ENCODE measurements at places on chromosomes 1 and 21. TPM values are rescaled to one million over a fixed set of nuclear protein-coding genes. Genes with fewer than 3 reads are reported as not detected.

GRCh38 chr1:204459706-204460105, 34.9 kb downstream of the PIK3C2B start:
- DNase-seq: no peak

DNA sequence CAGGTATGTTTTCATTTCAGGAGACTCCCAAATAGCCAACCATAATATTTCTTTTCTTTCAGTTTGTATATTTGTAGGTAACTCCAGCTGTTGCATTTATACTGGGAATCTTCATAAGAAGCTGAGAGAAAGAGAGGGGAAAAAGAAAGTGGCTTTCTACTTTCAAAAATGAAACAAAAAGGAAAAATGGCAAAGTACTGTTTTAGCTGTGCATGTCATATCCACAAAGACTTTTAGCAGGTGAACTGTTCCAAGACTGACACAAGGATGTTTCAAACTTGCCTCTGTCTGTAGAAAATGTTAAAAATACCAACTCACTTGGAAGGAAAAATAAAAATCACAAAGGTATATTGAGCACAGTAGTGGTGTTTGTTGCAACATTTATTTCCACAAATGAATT, 41.9 kb upstream of the CACYBP start:
- DNase-seq: no peak

DNA sequence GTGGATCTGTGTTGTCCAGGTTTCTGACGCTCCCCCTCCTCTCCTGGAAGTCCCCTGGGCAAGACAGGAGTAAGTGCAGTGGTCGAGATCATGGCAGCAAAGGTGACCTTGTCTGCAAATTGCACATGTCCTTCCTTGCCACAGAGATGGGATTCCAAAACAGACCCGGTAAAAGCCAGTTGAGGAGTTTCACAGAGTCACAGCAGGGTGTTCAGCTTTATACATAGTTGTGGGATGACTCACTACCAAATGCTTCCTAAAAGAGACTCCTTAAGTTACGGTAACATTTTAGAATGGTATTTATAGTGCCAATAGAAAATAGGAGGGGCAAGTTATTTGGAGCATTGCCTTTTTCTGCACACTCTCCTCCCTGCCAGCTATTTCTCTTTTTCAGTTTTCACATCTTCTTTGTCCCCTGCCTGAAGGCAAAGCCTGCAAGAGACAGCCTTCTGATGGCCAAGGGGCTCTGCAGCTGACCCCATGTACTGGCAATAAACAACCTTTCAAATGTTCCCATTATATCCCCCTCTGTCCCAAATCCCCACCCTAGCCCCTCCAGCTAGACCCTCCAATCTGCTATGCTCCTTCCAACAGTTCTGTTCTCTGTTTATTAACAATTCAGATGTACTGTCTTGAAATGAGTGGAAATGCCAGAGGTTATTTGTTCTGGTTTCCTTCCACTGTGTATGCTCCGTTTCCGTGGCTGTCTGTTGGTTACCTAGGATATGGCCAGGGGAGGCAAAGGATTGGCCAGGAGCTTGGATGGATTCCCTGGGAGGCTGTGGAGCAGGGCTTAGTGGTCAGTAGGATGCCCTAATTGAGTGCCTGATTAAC, 115.0 kb downstream of the TGFB2 start:
- DNase-seq: peak; percentile 98

DNA sequence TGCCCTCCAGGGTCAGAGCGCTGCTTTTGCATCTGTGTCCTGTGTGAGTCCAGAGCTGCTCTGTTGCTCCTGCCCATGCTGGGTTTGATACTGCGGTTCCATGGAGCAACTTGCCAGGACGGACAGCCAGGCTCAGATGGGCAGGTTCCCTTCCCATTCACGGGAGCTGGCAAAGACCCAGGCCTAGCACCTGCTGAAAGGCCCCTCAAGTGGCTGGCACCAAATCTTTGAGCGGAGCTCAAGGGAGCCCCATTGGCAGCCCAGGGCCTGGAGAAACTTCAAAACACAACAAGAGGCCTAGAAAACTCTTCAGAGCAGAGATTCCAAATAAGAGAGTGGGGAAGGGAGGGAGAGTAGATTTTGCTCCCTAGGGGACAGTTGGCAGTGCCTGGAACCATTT, 97.2 kb downstream of the ACTL8 start:
- no peak for DNase-seq

The OR6K6 gene
- not detected for total RNA-seq

GRCh38 chr1:31230378-31230777, 9.3 kb downstream of the NKAIN1 start:
- no peak for DNase-seq

The LYPLAL1 gene
- total RNA-seq: 22.5 TPM

The ILF2 gene
- total RNA-seq: 278 TPM

GRCh38 chr1:6012529-6013318, 20.5 kb upstream of the NPHP4 start:
- no peak for DNase-seq

DNA sequence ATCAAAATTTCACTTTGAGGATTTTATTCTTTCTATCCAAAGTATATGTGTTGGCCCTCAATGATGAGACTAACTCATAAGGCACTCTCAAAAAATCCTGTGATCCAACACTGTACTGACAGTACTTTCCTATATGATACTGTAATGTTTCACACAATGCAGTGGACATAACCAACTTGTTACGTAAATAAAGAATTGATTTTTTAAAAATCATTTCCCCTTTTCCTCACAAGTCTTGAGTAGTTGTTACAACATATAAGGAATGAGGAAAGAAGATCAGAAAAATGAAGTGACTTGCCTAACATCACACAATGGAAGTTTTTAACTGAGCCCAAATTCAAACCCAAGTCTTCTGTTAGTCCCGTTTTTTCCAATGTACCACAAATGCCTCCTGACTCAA, 17.2 kb downstream of the PTP4A2 start:
- DNase-seq: no peak

GRCh38 chr1:89598450-89599331, 34.2 kb upstream of the LRRC8C start:
- peak; percentile 33 for DNase-seq

DNA sequence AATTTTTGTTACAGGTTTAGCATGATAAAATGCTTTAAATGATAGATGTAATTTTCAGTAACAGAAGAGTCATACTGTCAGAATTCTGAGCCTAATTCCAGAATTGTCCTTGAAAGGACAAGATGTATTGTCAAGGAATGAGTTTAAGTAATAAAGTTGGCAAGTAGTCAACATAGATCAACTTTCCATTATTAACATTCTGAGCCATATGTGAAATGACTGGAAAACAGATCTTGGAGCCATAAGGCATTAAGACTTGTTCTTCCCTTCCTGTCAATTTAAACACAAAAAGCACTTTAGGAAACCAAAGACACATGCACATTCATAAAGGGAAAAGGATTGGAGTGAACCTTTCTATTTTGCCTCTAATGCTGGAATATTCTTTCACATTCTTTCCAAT, 107.0 kb downstream of the ODF2L start:
- DNase-seq: no peak

GRCh38 chr1:204087893-204088528, 15.1 kb downstream of the SOX13 start:
- DNase-seq: no peak

The ELF3 gene
- 2.3 TPM for total RNA-seq

The TIE1 gene
- total RNA-seq: 3.3 TPM

GRCh38 chr1:24502709-24503058, at the start of gene RCAN3:
Gene RCAN3, plus strand, starts transcription at chr1:24502836. Its CDS starts 11,537 bp downstream, at chr1:24514373.
- peak; percentile 89 for DNase-seq

The RPTN gene
- not detected for total RNA-seq

DNA sequence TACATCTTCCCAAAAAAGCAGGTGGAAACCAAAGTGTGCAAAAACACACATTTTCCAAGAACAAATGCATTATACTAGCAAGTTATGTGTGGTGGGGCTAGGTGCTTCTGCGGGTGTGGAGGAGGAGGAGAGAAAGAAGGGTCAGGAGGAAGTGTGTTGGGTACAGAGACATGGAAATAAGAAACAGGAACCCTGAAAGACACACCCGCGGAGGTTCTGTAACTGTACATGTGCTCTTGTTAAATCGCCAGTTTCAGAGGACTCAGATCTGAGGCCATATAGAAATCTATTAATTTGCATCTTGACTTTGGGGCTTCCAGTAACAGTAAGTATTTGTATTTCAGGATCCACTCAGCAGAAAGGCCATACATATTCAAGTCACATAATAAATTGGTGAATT, 30.9 kb downstream of the ERG start:
- no peak for DNase-seq

DNA sequence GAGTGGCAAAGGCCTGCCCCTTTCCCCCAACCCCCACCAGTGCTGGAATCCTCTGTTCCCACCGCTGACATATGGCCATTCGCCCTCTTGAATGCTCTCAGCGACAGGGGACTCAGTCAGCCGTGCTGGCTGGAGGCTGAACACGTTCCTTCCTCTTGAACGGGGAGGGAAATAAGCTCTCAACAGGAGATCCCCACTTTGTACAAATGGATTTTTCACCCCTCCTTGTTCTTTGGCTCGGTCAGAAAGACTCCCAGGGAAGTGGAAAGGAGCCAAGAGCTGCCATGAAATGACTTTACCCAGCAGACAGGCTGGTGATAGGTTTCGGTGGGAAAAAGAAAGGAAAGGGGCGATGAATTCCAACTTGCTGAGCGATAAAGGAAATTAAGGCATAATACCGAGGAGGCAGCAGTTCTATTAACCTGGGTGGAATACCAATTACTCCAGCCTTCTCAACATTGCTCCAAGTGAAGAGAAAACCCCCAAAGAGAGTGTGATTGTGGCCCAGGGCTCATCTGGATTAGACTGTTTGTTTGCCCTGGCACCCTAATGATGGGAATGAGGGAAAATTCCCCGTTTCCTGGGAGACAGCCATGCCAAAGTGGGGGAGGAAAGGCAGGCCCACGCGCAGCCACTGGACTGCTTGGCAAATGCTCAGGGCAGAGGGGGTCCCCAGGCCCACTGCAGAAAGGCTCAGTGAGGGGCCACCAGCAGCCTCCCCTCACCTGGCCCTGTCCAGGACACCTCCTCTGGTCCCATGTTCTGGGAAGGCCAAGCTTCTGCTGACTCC, 23.9 kb downstream of the LRP8 start:
- no peak for DNase-seq

DNA sequence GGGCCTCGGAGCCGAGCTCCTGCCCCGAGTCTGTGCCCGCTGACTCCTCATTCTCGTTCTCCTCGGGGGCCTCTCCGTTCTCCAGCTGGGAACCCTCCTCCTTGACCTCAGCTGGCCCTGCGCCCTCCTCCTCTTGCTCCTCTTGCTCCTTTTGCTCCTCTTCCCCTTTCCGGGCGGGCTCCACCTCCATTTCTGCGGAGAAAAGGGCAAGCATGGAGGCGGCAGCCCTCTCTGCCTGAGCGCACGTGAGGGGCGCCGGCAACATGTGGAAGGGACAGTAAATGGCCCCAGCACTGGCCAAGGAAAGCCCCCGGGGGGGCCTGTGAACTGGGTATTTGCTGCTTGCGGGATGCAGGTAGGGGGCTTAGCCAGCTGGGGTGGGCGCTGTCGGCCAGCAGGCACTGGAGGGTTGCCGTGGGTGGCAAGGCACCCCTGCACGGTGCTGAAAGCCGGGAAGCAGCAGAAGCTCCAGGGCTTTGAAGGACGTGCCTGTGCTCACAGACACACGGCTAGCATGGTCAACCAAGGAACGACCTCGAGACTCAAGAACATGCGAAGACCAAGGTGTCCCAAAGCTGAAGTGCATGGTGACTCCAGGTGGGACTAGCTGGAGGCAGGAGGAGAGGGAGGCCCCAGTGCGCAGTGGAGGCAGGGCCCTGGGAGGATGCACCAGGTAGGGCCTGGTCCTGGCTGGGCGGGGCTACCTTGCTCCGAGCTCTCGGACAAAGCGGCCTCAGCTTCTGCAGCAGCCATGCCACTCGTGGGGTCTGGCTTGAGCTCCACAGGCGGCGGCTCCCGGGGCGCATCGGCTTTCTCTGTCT, 30.7 kb downstream of the ZBTB17 start:
- DNase-seq: no peak

The HPDL gene
- not detected for total RNA-seq

The OR2L8 gene
- not detected for total RNA-seq

GRCh38 chr1:194570476-194570875, 1384.1 kb upstream of the B3GALT2 start:
- no peak for DNase-seq

The TMEM81 gene
- 0.22 TPM for total RNA-seq

GRCh38 chr21:46098303-46099141, 610 bp downstream of the COL6A2 start:
- no peak for DNase-seq

GRCh38 chr1:115850937-115851336, 10.0 kb upstream of the NHLH2 start:
- DNase-seq: no peak

GRCh38 chr1:56397409-56397808, 182.0 kb downstream of the PLPP3 start:
- no peak for DNase-seq

DNA sequence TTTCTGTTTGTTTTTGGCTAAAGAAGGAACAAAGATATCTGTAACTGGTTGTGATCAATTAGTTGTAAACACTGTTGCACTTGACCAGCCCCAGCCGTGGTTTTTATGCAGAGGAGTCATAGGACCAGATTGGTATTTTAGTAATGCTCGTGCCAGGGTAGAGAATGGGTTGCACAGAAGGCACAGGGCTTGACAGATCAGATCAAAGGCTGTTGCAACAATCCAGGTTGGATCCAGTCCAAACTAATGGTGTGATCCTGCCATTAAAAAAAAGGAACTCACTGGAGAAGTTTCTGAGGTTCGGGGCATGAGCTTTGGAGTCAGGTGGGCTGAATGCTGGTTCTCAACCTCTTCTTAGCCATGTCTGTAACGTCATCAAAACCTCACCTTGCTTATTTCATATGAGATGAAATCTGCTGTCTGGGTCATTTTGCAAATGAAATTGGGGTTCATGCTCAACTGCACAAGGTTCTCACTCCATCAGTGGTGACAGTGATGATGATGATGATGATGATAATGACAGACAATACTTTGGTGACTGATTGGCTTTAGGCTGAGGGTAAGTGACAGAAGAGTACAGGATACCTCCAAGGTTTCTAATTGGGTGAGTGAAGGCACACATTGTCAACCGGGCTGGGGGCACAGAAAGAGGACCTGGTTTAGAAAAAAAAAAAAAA, 43.1 kb downstream of the ZNF281 start:
- peak; percentile 42 for DNase-seq

DNA sequence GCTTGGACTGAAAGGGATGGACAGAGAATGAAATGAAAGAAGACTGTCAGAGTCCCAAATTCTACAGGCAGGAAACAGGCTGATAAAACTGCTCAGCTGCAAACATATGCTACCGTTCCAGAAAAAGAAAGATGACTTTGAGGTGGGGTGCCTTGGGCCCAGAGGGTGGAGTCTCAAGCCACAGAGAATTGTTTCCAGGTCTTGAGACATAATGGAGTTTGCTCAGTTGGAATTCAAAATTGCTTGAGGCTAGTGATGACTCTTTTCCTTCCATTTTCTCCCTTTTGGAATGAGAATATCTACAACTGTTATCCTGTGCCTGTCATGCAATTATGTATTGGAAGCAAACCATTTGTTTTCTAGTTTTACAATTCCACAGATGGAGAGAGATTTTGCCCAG, 23.6 kb upstream of the PSEN2 start:
- peak; percentile 71 for DNase-seq

GRCh38 chr1:9844106-9844505, 20.3 kb upstream of the CLSTN1 start:
- DNase-seq: no peak

Data from M059J (cell line).